Stimulated activated CD4-positive, alpha-beta T cell treated with anti-CD3 and anti-CD28 coated beads, TNF-alpha, amount 100 ng/mL, for 24 hours (primary cell): ENCODE measurements at places on chromosomes 4 and X.

- DNase-seq = no peak
These were observed 223.8 kb downstream of the CPE start for GRCh38 chr4:165602621-165603020.

DNA sequence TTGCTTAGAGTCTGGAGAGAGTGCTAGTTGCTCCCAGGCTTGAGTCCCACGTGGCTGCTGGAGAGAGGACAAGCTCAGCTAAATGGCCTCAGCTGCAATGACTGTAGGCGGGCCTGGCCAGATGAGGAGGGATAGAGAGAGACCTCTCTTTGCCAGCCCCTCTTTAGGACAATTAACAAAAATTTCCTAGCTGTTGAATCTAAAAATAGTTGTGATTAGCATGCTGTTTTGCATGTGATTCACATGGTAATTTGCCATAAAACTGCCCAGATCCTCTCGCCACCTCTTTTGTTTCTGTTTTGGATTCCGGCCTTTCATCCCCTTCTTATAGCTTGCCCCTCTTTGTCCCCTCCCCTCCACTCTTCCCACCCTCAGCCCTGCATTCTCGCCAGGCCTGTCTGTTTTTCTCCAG lies 28.9 kb upstream of the PRPS1 start:
- no peak for DNase-seq

DNA sequence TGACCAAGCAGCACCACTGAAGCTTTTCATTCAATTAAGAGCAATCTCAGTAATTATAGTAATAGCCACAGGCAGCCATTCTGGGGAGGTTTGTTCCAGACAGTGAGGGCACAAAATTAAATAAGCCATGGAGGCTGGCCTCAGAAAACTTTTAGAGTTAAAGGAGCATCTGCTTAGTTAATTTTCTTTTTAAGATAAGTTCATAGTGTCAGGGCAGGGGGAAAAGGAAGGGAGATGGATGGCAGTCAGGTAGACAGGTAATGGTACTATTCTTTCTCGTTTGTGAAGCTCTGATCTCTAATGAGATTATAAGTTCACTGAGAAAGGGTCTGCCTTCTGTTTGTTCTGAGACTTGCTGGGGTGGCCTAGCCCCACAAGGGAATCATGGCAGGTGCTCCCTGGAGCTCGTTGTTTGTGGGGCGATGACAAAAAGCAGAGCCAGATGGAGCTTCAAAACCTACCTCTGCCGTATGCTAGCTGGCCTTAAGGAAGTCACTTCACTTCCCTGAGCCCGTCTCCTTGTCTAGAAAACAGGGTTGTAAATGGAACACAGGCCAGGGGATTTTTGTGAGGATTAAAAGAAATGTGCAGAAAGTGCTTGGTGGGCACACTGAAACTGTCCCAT lies 44.6 kb upstream of the FGFBP2 start:
- no peak for DNase-seq

- DNase-seq = no peak
These were observed 87.4 kb downstream of the FAM9B start for GRCh38 chrX:8946563-8946962.

DNA sequence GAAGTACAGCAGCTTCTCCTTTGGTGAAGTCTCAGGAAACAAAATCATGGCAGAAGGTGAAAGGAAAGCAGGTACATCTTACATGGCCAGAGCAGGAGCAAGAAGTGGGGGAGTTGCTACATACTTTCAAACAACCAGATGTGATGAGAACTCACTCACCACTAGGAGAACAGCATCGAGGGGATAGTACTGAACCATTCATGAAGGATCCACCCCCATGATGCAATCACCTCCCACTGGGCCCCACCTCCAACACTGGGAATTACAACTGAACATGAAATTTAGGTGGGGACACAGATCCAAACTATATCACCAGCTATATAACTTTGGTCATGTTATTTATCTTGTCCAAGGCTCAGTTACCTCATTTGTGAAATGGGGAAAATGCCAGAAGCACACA lies 159.4 kb downstream of the OPHN1 start:
- no peak for DNase-seq
